DMS79 treated with DMSO at 0.1 percent for 48 hours (cell line): ENCODE measurements at places on chromosomes 7 and 10.

DNA sequence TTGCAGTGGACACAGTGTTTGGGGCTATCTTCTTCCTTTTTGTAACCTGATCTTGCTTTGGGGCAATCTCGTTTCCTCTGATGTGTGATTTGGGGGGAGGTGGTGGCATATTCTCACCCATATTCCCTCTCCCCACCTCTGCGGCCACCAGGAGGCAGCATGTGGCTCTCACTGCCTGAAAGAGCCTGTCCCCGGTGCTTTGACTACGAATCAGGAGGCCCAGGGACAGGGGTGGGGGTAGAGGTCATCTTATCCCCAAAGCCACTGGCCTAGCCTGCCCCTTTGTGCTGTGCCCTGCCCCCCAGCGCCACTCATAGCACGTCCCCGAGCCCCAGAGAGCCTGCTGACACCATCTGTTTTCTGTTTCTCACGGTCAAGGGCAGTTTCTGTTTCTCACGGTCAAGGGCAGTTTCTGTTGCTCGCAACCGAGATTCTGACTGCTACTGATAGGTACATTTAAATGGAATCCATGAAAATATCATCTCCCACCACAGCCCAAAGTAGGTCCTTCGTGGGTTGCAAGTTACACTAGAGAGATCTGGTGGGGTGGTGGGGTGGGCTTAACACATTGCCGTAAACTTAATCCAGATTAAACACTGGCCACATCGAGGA, 28.2 kb downstream of the PHYH start:
- DNase-seq, result no peak

DNA sequence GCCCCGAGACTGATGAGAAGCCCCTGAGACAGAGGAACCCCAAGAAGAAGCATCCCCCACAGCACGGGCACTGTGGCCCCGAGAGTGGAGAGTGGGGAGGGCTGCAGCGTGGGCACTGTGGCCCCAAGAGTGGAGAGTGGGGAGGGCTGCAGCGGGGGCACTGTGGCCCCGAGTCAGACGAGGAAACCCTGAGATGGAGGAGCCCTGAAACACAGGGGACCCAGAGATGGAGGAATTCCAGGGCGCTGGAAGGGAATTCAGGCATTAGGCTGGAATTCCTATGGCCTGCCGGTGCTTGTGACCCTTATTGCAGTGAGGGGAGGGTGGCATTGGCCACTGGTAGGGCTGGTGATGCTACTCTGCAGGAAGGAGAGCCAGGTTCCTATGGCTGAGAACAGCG, 168.6 kb upstream of the SHH start:
- no peak for DNase-seq

DNA sequence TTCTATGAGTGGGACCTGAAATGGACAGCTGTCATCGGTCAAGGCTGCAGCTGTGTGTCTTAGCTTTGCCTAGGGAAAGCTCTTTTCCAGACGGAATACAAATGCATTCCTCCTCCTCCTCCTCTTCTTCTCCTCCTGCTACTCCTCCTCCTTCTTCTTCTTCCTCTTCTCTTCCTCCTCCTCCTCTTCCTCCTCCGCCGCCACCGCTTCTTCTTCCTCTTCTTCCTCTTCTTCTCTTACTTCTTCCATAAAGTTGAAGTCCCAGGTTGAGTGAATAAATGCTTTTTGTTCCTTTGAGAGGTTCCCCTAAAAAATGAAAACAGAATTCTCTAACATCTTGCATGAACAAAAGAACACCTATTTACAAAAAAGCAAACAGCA, 28.7 kb downstream of the KLF6 start:
- no peak for DNase-seq

DNA sequence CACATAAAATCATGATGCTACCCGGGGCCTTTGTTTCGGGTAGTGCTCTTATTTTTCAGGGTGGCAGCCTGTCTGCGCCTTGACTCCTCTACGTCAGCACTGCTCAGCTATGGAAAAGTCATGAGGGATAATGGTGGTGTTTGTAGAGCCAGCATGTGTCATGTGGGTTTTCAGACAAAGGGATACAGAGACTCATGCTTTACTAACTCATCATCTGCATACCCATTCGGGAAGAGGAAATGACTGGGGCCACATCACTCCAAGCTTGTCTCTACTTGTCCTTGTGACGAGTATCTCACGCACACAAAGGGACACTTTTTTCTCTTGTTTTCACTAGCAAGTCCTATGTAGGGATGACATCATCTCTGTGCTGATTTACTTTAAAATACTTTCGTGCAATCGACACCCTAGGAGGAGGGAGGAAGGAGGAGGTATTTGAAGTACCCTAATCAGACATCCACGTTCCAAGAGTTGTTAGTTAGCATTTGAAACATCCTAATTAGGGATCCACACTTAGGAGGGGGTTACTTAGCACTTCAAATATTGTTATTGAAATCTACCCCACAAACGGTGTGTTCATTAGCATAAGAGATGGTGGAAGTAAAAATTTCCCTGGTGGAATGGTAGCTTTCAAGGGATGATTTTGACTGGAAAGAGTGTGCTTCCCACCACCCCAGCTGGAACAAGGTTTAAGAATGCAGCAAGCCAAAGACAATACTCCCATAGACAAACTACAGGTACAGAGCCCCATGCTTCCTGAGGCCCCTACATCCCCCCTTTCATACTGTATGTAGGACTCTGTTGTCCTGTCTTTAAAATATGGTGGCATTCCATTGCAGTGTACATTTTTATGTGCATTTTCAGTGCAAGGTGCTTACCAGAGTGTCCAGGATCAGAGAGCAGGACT, 52.0 kb downstream of the THNSL1 start:
- DNase-seq, result no peak

GRCh38 chr7:85184599-85185423, 2.0 kb downstream of the SEMA3D start:
- DNase-seq, result peak; percentile 33

DNA sequence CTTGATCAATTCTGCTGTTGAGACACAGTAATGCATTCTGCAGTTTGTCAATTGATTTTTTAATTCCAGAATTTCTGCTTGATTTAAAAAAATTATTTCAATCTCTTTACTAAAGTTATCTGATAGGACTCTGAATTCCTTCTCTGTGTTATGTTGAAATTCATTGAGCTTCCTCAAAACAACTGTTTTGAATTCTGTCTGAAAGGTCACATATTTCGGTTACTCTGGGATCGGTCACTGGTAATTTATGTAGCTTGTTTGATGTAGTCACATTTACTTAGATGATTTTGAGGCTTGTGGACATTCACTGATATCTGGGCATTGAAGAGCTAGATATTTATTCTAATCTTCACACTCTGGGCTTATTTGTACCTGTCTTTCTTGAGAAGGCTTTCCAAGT, 67.2 kb upstream of the NME8 start:
- no peak for DNase-seq

- DNase-seq, result no peak
Measured at GRCh38 chr7:111640416-111640815, 78.1 kb upstream of the IMMP2L start.

GRCh38 chr10:90175161-90175681, 473.8 kb downstream of the KIF20B start:
- DNase-seq, result no peak

GRCh38 chr7:2522780-2523433, 3.3 kb downstream of the LFNG start:
- DNase-seq, result peak; percentile 24

DNA sequence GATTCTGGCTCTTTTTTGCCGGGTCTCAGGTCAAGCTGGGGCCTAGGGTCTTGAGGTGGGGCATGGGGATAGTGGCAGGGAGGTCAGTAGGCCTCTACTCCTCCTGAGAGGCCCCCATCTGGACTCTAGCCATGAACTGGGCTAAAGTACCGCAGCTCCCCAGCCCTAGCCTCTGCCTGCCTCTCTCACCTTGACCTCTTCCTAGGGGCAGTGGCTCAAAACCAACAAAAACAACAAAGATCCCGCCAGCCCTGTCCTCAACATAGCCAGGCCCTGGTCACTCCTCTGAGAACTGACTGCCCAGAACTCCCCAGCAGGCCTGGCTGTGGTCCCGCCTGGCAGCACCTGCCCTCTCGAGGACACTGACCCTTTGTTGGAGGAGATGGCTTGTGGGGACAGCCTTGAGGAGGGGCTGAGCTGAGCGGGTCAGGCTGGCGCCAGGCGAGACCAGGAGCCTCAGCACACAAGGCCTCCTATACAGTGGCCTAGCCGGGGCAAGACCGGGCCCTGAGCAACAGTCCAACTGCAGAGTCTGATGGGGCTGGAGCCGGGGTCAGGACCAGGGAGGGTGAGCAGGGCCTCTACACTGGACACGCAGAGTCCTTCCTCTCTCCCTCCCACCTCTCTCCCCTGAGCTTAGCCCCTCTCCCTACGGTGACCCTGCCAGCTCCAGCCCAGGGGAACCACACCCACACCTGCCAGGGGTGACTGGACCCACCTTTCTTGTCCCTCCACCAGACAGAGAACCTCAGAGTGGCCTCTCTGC, 11.6 kb upstream of the PPIF start:
- DNase-seq, result no peak

GRCh38 chr7:157560710-157561522, 224.1 kb downstream of the DNAJB6 start:
- no peak for DNase-seq

- no peak for DNase-seq
Measured at GRCh38 chr10:14240253-14241189, 90.2 kb downstream of the FRMD4A start.

GRCh38 chr10:8182806-8183205, 128.3 kb downstream of the GATA3 start:
- DNase-seq, result no peak

GRCh38 chr10:124552691-124553276, 91.2 kb downstream of the LHPP start:
- DNase-seq, result no peak

GRCh38 chr7:2763597-2763996, 75.6 kb downstream of the AMZ1 start:
- DNase-seq, result no peak

DNA sequence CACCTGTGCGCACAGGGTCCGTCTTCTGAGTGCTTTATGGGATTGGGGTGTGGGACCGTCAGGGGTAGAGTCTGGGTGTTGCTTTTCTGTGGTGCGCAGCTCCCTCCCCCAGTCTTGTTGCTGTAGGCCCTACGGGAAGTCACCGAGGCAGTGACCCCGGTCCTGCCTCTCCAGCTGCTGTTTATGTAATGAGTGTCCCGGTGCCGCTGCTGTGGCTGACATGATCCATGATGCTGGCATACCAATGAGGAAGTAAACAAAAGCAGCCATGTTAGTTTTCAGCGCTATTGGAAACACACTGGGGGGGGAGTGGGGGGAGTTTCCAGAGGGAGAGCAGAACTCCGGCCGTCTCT, 1.1 kb downstream of the TRIM8 start:
- DNase-seq, result peak; percentile 23

DNA sequence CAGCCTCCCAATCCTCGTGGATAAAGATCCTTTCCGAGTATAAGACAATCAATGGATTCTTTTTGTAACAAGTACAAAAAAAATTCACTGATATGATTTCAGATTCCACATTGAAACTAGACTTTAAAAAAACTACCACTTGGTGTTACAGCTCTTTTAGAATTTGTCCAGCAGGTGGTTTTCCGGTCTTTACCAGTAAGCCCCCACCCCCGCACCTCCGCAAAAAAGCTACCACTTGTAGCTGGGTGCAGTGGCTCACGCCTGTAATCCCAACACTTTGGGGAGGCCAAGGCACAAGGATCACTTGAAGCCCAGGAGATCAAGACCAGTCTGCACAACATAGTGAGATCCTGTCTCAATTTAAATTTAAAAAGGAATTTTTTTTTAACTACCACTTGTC, 19.8 kb downstream of the IGF2BP3 start:
- no peak for DNase-seq

- DNase-seq, result no peak
Measured at GRCh38 chr7:1649751-1650326, 20.2 kb upstream of the ELFN1 start.

DNA sequence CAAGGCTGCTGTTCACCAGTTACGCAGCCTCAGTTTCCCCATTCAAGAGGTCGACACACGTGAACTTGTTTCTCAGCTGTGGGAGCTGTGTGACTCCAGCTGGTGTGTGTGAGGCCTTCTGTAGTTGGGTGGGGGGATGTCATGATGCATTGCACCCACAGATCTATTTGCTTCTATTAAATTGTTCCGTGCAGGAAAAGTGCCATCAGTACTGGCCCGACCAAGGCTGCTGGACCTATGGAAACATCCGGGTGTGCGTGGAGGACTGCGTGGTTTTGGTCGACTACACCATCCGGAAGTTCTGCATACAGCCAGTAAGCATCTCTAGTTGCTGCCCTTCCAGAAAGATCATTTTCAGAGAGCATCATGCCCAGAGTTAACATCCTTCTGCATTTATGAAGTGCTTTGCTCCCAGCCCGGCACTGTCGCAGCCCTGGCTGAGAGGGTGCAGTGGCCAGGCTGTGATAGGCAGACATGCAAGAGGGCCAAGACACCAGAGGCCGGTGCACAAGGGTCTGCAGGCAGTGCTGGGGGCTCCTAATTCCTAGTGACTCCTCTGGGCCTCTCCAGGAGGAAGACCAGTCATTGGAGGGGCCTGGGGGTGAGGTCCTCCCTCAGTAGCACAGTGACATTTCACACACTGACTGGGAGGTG, 60.2 kb downstream of the MKI67 start:
- no peak for DNase-seq

- DNase-seq, result no peak
Measured at GRCh38 chr7:122273117-122273516, 31.4 kb downstream of the FEZF1 start.

- DNase-seq, result no peak
Measured at GRCh38 chr10:127414024-127414423, 135.1 kb upstream of the NPS start.

- no peak for DNase-seq
Measured at GRCh38 chr7:15832996-15833395, 146.5 kb upstream of the MEOX2 start.

- DNase-seq, result no peak
Measured at GRCh38 chr10:26468700-26469099, 30.6 kb downstream of the APBB1IP start.

GRCh38 chr7:108014747-108015682, 12.1 kb upstream of the LAMB1 start:
- DNase-seq, result no peak

DNA sequence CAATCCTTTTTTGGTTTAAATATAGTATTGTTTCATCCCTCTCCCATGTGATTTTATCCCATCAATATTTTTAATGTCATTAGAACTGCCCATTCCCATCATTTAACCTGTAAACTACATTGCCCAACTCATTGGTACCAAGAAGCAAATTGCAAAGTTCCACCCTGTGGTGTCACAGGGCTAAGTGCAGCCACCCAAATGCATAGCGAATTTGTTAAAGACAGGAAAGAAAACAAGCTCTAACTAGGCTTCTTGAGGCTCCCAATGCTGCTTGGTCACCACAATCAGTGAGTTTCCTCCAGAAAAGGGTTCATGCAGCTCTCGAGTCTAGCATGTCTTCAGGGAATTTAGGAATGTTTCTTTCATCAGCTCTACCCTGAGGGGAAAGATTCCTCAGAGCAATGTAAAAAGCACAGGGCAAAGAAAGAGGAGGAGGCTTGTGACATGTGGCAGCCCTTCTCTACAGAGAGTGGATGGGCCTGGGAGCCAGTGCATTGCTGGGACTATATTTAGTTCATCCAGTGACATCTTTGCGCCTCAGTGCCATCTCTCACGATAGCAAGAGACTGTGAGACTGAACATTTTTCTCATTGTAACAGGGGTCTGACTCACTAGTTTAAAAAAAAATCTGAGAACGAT, 58.1 kb downstream of the CAV1 start:
- no peak for DNase-seq

GRCh38 chr7:4519819-4520520, 162.1 kb upstream of the FOXK1 start:
- DNase-seq, result no peak
